ENCODE measurements at places on chromosomes 5 and 9. TPM values are rescaled to one million over a fixed set of nuclear protein-coding genes. Genes with fewer than 3 reads are reported as not detected.

DNA sequence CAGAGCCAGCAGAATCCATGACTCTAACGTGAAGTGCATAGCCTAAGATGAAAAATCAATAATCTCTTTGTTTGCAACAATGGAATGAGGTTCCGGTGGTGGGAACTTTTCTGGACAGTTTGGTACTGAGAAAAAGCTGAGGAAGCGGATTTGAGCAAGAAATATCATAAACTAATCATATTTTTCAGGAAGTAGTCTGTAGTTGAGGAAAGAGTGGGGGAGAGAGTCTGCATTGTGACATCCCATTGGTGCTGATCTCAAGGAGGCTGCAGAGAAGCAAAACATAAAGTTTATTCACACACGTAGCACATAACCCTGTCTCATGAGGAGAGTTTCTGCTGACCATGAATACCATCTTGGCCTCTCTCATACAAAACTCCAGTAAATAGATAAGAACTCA lies 15.8 kb upstream of the FCHO2 start:
- H3K27me3 ChIP-seq, result peaks cover 44% of the 10 kb centered on the region
- no peaks in the 10 kb centered on the region for H3K36me3 ChIP-seq
- no peak overlapping the region for H3K27ac ChIP-seq
- H3K4me3 ChIP-seq, result no peak overlapping the region

CDH12 gene
- total RNA-seq, result not detected

DNA sequence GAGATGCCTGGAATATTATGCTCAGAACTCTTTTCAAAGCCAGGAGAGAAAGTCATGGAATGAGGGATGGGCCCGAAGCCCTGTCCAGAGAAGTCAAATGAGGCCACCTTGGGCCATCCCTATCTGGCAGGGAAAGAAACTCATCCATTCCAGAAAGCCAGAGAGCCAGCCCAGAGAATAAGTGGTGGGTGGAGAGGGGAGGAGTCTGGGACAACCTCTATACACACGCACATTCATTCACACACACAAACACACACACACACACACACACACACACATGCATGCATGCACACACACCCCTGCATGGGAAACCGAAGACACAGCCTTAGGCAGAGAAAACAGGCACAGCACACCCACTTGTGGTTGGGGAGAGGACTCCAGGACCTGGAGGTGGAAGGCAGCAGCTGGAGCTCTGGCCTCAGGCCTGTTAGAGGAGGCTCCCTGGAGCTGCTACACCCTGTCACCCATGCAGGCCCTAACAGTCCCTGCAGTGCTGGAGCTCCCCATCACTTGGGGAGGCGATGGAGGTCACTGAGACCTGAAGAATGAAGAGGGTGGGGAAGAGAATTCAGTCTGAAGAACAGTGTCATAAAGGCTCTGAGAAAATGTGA lies 38.0 kb downstream of the TGFBI start:
- no peak for DNase-seq
- no peak overlapping the region for H3K4me3 ChIP-seq
- H3K36me3 ChIP-seq, result no peaks in the 10 kb centered on the region
- H3K27ac ChIP-seq, result no peak overlapping the region
- H3K27me3 ChIP-seq, result peaks cover 14% of the 10 kb centered on the region

- no peak overlapping the region for H3K4me3 ChIP-seq
- no peaks in the 10 kb centered on the region for H3K27me3 ChIP-seq
- DNase-seq, result no peak
- no peak overlapping the region for H3K27ac ChIP-seq
- peaks cover 18% of the 10 kb centered on the region for H3K4me1 ChIP-seq
Measured at GRCh38 chr9:33992632-33993031, 56.1 kb downstream of the UBAP2 start.

TOPORS gene
- total RNA-seq, result 12.8 TPM

SLC6A19 gene
- not detected for total RNA-seq

- peaks cover 34% of the 10 kb centered on the region for H3K27me3 ChIP-seq
- H3K36me3 ChIP-seq, result no peaks in the 10 kb centered on the region
Measured at GRCh38 chr9:68626526-68626925, 78.5 kb upstream of the PIP5K1B start.

TXNDC8 gene
- not detected for total RNA-seq

GRCh38 chr9:135478829-135479468 lies 633 bp upstream of the PPP1R26 start:
- peaks cover 5% of the 10 kb centered on the region for H3K4me1 ChIP-seq
- peaks cover 36% of the 10 kb centered on the region for H3K27me3 ChIP-seq
- peak overlapping the region; percentile 89 for H3K4me3 ChIP-seq
- H3K36me3 ChIP-seq, result peaks cover 3% of the 10 kb centered on the region

FIBCD1 gene
- not detected for total RNA-seq

TMEM167A gene
- 65.1 TPM for total RNA-seq

DNA sequence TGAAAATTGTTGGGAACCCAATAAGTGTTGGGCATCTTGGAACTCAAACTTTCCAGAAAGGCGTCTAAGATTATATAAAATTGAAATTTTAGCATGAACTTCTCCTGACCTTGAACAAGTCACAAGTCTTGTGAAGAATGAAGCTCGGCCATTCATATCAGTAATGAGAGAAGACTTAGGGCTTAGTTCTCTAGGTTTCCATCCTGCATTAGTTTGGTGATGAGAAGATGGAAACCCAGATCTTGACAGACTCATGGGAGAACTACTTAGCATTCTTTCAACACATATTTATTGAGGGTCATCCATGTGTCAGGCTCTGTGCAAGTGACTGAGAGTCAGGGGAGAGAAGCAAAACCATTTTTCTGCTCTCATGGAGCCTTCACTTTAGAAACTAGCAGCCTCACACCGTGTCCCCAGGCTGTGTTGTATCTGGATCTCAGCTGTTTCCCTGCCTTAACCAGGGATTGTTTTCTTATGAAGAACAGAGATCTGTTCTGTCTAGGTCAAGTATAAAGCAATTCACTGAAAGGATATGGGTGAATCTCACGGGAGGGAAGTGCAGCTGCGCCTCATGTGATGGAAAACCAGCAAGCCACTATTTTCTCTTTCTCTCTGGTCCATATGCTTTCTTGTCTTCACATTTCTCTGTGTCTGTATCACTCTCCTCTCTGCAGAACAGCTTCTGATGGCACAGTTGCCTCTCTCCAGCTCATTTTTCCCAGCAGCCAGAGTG lies 3.4 kb downstream of the GARNL3 start:
- no peak for DNase-seq
- H3K27me3 ChIP-seq, result peaks cover 21% of the 10 kb centered on the region
- H3K4me1 ChIP-seq, result no peaks in the 10 kb centered on the region
- no peak overlapping the region for H3K27ac ChIP-seq

SLCO6A1 gene
- not detected for total RNA-seq

- no peak overlapping the region for H3K27ac ChIP-seq
- H3K27me3 ChIP-seq, result no peaks in the 10 kb centered on the region
- no peak for DNase-seq
- no peaks in the 10 kb centered on the region for H3K4me1 ChIP-seq
Measured at GRCh38 chr9:137370865-137371520, 52.0 kb downstream of the EXD3 start.

SH3TC2 gene
- total RNA-seq, result not detected

TNIP1 gene
- total RNA-seq, result 420 TPM

DNA sequence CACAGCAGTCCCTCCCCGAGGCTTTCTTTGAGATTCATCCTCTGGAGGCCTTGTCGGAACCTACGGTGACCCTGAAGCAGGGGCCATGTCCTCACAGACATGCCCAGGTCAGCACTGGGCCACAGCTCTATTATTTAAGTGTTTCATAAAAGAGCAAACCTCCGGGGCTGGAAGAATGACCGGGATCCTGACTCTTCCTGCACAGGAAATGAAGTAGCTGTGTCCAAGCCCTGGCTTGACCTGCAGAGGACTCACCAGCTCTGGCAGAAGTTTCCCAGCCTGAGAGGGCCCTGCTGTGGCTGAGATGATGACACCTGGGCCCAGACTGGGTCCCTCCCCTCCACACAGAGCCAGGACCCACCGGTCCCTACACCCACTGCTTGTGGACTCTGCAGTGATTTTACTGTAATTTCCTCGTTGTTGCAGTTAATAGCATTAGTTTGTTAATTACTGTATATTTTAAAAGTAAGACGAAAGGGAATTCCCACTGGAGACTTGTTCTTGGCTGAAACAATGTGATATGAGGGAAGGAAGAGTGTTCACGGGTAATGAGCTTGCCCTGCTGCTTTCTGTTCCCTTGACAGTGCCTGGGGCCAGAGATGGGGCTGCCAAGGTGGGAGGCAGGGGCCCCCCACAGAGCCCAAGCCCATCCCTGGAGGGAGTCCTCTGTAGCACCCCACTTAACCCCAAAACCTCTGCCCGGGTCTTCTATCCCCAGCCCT lies 72.2 kb downstream of the PCDH1 start:
- peaks cover 79% of the 10 kb centered on the region for H3K27me3 ChIP-seq
- no peaks in the 10 kb centered on the region for H3K4me1 ChIP-seq
- H3K27ac ChIP-seq, result no peak overlapping the region
- no peak overlapping the region for H3K4me3 ChIP-seq
- no peaks in the 10 kb centered on the region for H3K36me3 ChIP-seq

NUTM2F gene
- total RNA-seq, result not detected

DNA sequence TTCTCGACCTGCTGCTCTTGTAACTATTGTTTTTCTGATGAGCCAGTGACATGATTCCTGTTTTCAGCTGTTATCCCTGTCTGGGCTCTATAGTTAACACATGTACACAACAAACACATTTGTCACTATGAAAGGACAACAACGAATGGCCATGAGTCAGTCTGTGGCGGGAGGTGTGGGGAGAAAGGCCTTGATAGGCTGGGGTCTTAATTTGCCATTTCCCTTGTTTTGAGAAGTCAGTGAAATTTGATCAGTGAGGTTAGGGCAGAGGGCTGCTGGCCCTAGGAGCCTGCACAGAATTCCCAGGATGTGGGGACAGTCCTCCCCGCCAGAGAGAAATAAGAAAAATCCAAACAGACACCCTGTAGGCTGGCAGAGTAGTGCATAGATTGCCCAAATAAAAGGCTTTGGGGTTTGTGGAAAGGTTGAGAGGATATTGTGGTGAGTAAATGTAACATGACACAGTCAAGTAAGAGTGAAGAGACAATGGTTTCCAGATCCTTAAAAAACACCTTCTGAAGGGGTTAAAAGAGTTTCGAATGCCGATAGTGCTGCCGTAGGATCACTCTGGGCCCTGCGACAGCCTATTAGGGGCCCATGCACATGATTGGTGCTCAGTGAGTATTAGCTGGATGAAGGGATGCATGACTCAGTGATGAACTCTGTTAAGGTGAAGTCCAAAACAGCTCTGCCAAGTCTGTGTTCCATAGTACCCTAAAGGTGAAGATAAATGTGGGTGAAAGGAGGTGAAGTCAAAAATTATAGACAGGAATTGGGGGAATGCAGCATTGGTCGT lies 110.9 kb upstream of the PRRC1 start:
- no peak overlapping the region for H3K4me3 ChIP-seq
- peaks cover 13% of the 10 kb centered on the region for H3K27me3 ChIP-seq
- no peak overlapping the region for H3K27ac ChIP-seq
- H3K4me1 ChIP-seq, result peaks cover 12% of the 10 kb centered on the region
- no peaks in the 10 kb centered on the region for H3K36me3 ChIP-seq
- DNase-seq, result no peak

DNA sequence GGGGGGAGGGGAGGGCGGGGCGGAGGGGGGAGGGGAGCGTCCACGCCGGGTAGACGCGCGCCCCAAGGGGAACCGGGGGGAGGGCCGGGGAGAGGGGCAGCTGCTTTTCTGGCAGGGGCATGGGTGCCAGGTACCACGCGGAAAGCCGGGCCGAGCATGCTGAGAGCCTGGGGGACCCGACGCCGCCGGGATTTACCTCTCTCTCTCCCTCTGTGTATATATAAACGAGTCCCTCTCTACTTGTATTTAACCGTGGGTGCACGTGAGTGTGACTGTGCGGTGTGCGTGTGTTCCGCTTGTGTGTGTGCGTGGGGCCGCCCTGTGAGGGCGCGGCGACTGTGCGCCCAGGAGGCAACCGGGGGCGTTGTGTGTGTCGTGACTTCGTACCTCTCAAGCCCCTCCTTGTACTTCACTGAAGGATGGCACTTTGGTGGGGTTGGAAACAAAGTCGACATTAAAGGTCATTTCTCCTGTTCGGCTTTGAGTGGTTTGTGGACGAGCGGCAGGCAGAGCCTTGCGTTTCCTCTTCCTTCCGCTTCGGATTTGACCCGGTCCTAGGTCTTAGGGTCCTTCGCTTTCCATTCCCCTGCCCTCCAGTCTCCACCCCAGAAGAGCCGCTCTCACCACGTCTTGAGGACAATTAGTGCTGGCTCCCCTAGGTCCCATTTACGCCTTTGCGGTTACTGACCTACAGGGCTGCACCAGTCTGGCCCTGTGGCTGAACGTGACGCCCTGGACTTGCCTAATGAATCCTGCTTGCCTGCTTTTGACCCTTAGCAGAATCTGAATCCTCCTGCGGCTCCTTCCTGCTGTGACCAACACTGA lies 36.2 kb upstream of the TTC1 start:
- no peak overlapping the region for H3K27ac ChIP-seq
- H3K27me3 ChIP-seq, result peaks cover 66% of the 10 kb centered on the region
- H3K4me1 ChIP-seq, result peaks cover 8% of the 10 kb centered on the region
- H3K36me3 ChIP-seq, result no peaks in the 10 kb centered on the region

DNA sequence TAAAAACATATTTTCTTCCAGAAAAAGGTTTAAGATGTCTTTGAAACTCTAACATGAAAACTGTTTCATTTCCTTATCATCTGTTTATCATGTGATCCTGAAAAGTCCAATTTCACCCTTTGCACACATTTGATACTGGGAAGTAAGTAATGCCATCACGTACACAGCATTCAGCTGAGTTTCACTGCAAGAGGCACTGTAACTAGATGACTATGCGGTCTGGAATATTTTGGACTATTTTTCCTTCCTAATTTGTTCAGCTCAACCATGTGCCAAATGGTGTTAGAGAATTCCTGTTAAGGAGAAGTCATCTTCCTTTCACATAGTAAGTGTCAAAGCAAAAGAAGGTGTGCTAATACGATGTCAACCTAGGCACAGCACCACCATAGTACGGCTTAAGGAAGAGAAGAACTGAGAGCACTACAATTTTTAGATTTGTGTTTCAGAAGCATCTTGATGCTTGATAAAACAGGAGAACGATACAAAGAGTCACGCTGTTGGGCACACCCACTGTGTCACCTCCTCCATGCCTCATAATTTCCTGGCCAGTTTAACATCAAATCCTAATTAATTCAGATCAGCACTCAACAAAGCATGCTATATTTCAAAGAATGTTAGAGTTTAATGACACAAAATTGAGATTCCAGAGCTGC lies 77.5 kb downstream of the GNAQ start:
- H3K27me3 ChIP-seq, result no peaks in the 10 kb centered on the region
- no peaks in the 10 kb centered on the region for H3K36me3 ChIP-seq
- H3K4me3 ChIP-seq, result no peak overlapping the region

GRCh38 chr5:153745778-153746395 lies 255.4 kb downstream of the GRIA1 start:
- no peaks in the 10 kb centered on the region for H3K4me1 ChIP-seq
- H3K36me3 ChIP-seq, result no peaks in the 10 kb centered on the region
- no peak overlapping the region for H3K27ac ChIP-seq
- H3K4me3 ChIP-seq, result no peak overlapping the region
- peaks cover 19% of the 10 kb centered on the region for H3K27me3 ChIP-seq
- DNase-seq, result no peak

DNA sequence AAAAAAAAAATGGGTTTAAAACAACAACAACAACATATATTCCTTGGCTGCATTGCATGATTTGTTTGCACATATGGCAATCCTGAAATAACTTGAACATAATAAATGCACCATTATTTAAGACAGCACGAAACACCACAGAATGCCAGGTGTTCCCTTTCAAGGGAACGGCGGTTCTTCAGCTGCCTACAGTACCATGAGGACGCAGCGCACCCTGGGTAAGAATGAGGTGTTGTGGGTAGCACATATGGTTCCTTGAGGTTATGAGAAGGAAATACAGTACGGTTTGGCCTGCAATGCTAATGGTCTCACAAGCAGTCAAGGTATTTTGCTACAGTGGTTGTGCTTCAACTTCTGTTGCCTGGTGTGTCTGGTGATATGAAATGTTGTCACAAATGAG lies 174.8 kb downstream of the SLC12A2 start:
- H3K4me3 ChIP-seq, result no peak overlapping the region
- no peaks in the 10 kb centered on the region for H3K27me3 ChIP-seq
- no peak for DNase-seq
- H3K4me1 ChIP-seq, result no peaks in the 10 kb centered on the region
